ENCODE measurements at places on chromosomes 16 and 17.

DNA sequence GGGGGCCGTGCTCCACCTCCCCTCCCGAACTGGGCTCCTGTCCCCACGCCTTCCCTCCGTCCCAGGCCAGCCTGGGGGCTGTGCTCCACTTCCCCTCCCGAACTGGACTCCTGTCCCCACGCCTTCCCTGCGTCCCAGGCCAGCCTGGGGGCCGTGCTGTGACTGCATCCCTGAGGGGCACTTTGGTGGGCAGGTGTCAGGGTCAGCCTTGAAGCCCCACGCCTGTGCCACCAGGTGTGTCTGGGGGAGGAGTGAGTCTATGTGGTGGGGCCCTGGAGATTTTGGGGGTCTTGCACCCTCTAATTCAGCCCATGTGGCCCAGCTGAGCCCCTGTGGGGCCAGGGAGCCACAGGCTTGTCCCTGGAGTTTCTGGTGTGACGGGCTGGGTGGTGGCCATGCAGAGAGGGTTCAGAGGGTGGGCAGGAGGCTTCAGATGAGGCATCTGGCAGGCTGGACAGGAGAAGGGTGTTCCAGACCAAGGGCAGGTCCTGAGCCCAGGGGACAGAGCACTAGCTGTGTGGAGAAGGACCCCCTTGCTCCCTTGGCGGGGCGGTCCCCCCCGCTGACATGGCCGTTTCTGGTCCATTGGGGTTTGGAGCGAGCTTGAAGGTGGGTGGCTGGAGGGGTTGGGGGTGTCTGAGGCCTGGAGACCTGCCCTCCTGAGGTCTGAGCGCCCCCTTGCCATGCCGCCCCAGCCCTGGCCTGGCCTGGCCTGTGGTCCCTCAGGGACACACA, 8.2 kb downstream of the NHERF2 start:
- no peak for DNase-seq

- no peak for DNase-seq
Measured at GRCh38 chr17:78913115-78913514, 10.1 kb upstream of the CEP295NL start.

- no peak for DNase-seq
Measured at GRCh38 chr17:60846175-60846574, 168.5 kb downstream of the BCAS3 start.

GRCh38 chr16:83473926-83474650, 333.7 kb upstream of the HSBP1 start:
- DNase-seq, result peak; percentile 76

DNA sequence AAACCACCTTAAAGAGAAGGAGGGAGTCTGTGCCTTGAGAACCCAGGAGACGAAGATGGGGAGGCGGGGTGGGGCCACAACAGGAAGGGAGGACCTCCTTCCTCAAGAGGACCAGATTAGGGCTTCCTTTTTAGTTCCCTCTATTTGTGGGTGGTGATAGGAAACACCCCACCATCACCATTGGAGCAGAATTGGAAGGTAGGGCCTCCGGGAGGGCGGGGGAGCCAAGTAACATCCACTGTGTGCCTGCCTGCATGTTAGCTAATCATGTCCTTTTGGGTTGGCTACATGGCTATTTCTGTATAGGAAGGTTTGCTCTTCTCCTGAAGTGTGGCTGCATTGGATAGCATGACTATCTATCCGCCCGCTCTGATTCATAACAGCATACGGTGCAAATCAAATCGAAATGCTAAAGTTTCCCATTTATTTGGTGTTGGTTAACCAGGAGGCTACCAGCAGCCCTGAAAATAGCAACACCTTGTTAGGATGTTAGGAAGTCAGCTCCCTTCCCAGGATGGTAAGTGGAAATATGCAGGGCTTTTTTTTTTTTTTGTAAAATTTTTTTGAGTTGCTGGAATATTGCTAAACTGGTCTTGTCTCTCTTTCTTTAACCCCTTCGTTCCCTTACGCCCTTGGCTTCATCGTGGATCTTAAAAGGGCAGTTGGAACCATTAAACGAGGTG, 4.2 kb downstream of the SYT17 start:
- no peak for DNase-seq

DNA sequence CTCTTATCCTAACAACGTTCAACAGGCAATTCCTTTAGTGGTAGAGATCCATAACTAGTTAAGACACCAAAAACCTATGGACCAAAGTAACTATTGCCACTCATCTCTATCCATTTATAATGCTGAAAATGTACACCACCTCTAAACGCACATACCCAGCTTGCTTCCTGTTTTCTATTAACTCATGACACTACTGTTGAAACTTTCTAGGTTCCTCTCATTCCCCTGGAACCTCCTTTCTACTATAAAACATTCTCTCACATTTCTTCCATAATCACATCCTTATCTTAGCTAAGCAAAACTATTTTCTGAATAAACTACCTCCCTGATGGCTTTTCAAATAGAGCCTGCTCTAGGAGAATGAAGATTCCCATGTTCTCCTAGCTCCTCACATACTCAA, 42.9 kb upstream of the KSR1 start:
- DNase-seq, result no peak

DNA sequence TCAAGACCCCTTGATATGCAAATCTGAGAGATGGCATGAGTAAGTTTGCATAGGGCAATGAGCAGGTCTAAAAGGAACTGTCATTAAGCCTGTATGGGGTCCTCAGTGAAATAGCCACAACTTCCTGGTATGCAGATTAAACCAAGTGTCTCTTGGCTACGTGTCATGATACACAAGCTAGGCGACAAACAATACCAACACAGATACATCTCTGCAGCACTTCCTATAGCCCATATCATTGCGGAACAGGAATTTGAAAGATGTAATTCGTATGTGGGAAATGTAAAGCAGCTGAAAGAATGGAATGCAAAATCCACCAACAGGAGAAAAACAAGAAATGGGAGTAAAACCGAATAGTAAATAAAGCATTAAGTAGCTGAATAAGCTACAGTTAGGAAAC, 12.9 kb downstream of the PRSS22 start:
- DNase-seq, result no peak

- DNase-seq, result peak; percentile 44
Measured at GRCh38 chr17:35293151-35293847, 50.4 kb downstream of the SLFN5 start.

DNA sequence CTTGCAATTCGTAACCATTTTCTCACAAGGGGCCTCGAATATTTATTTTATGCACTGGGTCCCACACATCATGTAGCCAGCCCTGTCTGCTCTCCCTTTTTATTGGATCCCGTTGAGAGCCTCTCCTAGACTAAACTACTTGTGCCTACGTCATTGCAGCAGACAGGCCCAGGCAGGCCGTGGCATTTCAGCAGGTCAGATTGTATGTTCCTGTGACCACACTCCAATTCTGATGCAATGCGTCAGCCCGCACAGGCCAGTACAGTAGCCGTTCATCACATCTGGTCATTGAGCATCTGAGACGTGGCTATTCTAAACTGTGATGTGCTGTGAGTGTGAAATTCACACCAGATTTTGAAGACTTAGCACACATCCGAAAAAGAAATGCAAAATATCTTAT, 42.2 kb downstream of the ABAT start:
- DNase-seq, result no peak

- DNase-seq, result no peak
Measured at GRCh38 chr17:75779987-75780889, 4.4 kb upstream of the UNK start.

DNA sequence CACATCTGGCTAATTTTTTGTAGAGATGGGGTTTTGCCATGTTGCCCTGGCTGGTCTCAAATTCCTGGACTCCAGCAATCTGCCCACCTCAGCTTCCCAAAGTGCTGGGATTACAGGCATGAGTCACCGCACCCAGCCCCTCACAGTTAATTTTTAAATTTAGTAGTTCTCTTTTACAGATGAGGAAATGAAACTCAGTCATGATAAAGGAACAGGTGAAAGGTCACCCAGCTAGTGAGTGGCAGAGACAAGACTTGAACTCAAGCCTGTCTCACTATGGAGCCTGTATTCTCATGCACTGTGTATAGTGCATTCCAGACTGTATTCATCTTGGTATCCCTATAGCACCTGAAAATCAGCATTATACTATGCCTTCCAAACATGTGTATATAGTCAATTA, 77.1 kb upstream of the WSB1 start:
- no peak for DNase-seq

DNA sequence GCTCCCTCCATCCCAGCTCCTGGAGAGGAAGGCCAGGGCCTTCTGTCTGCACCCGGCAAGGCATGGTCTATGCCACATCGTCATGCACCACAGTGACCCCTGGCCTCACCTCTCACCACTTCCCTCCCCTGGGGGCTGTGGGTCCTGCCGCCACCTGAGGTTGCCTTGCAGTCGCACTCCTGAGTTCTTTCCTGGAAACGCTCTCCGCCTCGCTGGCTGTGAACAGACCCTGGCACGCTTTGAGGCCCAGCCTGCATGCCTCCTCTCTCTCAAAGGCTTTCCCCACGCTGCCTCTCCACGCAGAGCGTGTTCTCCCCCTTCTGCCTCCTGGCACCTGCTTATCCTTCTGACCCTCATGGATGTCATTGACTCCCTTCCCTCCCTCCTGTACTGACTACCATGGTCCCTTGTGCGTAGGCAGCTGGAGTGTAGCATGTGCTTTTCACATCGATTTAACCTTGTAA, 45.4 kb downstream of the SEC14L1 start:
- no peak for DNase-seq

GRCh38 chr16:46743232-46743719, 4.9 kb downstream of the MYLK3 start:
- DNase-seq, result peak; percentile 63

GRCh38 chr17:45171338-45172231, 9.9 kb downstream of the HEXIM2 start:
- DNase-seq, result peak; percentile 83

- no peak for DNase-seq
Measured at GRCh38 chr17:77356690-77357201, 216.0 kb downstream of the SEC14L1 start.

DNA sequence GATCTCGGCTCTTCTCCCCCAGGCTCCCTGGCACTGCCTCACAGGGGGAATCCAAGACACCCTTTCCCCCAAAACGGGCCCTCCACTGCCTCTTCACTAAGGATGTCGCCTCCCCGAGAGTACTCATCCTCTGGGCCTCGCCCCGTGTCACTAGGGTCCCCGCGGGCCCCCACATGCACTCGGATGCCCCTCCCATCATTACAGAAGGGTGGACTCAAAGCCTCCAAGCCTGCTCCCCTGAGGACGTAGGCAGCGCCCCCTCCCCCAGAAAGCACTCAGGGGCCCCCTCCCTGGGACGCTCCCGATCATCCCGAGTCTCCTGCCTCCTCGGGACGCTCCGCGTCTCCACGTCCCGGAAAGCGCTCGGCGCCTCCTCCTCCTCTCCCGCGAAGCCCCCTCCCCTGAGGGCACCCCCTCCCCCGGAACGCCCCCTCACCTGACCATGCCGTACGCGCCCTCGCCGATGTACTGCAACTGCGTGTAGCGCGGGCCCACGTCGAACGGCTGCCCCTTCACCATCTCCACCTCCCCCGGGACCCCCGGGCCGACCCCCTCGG, 338 bp downstream of the MAPK3 start:
- no peak for DNase-seq

DNA sequence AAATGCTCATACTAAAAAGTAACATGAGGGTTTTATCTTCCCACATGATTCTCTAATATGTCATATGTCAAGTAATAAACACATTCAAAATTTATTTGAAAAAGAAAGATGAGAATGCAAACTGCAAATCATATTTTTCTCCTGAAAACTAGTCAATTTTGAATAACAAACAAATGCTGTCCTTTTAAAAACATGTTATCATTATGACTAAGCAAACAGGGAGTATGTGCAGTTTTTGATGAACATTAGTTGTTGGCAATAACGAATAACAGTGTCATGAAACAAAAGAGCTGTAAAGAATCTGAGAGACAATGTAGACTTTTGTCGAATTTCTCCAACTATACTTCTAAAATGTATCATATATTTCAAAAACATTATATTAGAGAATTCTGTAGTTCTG, 34.8 kb downstream of the RPGRIP1L start:
- DNase-seq, result no peak

DNA sequence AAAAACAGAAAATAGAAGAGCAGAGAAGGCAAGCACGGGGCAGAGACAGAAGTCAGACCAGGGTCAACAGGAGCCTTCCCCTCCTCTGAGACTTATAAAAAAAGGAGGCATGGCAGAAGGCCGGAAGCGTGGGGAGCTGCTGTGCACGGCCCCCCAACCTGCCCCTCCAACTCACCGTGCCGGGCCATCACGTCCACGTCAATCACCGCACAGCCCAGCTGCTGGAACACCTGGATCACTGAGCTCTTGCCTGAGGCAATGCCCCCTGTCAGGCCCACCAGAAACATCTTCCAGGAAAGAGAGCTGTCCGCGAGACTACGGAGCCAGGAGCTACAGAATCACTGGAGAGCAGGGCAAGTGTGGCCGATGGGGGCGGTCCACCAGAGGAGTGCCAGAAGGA, 16.8 kb downstream of the DCAKD start:
- no peak for DNase-seq

DNA sequence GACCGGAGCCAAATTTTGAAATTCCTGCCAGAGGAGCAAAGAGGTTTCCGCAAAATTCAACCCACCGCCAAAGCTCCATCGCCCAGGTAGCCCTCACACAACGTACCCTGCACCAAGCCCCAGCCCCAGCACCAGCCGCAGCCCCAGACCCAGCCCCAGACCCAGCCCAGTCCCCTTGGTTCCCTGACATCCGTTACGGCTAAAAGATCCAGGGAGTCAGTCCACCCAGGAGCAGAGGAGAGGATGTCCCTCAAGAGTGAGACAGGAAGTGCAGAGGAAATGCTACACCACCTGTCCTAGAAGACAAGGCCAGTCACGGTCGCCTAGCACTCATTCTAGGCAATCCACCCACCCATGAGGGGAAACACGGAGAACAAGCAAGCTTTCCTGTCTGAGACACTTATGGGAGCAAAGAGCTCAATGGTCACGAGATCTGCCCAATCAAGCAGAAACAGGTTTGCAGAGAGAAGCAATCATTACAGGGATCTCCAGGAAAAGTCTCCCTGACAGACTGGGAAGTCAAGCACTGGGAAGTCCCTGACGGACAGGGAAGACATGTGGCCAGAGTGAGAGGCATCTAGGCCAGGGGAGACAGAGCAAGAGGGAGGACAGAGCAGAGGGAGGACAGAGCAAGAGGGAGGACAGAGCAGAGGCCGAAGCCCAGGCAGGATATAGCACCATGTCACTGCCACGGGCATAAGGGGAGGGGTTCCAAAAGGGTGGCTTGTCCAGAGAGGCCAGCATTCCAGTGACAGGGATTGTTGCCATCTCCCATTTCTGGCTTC, 15.0 kb upstream of the KCNJ18 start:
- DNase-seq, result no peak

DNA sequence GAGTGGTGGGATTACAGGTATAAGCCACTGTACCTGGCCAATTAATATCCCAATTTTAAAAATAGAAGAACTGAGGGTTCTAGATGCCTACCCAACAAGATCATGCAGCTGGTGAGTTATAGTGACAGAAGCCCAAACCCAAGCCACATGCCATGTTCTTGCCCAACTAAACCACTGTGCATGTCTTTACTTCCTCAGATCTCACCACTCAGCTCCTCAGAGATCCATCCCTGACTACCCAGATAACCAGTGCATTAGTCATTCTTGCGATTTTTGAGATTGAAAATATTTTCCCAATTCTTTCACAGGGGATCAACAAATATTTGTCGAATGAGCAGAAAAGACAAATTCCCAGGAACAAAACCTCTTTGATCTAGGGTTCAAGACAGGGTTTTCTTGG, 303.1 kb downstream of the CBLN1 start:
- peak; percentile 52 for DNase-seq

GRCh38 chr16:64217789-64218535, 903.9 kb downstream of the CDH11 start:
- DNase-seq, result no peak
